ENCODE measurements at places on chromosomes 3 and 15. TPM values are rescaled to one million over a fixed set of nuclear protein-coding genes. Genes with fewer than 3 reads are reported as not detected.
A peak's percentile ranks its signal among the peaks of the same experiment; 100 is the strongest.

The IGSF10 gene
- 0.84 TPM for total RNA-seq

The PIF1 gene
- 1.7 TPM for total RNA-seq

The PRSS50 gene
- not detected for total RNA-seq

The FGD5 gene
- 2.6 TPM for total RNA-seq

The TP53BP1 gene
- 73.1 TPM for total RNA-seq

- DNase-seq = peak; percentile 93
Measured at GRCh38 chr3:11452885-11453847, 181.0 kb downstream of the ATG7 start.

DNA sequence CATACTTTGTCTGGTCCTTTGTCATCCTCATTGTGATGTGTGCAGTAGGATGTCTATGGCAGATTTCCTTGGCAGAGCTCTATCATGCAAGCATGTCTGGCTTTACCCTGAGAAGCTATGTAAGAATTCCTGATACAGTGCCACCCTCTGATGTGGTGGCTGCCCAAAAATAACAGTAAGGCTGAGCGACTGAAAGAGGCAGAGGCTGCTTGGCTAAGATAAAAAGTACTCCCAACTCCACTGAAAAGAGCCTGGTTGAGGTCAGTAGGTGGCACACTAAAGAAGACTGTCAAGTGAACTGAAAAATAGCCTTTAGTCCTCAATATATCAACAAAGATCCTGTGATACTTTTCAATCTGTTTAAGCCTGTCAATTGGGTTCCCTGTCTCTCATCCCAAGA, 31.7 kb downstream of the BTLA start:
- DNase-seq = no peak

- DNase-seq = peak; percentile 59
Measured at GRCh38 chr3:126389112-126389793, 5.5 kb upstream of the CFAP100 start.

- DNase-seq = no peak
Measured at GRCh38 chr3:18901571-18901970, 246.7 kb upstream of the KCNH8 start.

GRCh38 chr3:152621967-152622810, 212.7 kb upstream of the P2RY1 start:
- DNase-seq = no peak

DNA sequence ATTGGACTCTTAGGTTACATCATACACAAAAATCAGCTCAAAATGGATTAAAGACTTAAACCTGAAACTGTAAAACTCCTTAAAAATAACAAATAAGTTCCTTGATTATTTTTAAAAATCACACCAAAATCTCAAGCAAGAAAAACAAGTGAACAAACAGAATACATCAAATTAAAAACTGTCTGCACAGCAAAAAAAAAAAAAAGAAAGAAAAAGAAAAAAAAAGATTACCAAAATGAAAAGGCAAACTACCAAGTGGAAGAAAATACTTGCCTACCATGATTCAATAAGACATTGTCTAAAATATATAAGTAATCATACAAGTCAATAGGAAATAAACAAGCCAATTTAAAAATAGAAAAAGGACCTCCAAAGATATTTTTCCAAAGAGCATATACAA, 17.5 kb downstream of the OR5K4 start:
- DNase-seq = no peak

DNA sequence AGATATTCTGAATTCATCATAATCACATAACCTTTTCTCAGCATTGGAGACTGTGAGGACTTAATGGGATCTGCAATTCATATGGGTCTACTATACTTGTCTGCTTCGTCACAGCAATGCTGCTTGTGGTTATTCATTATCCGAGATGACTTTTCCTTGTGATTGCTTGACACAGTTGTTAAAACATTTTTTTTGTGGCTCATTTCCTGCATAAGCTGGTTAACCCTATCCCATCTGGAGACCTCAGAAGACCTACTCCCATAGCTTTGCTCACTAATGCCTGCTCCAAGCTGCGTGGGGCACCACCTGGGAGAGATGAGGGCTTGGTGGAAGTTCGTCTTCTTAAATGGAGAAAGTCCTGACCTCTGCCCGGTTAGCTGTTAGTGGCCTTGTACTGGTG, 360.8 kb downstream of the CHST2 start:
- DNase-seq = peak; percentile 60

- DNase-seq = no peak
Measured at GRCh38 chr3:5929027-5929426, 741.5 kb downstream of the EDEM1 start.

GRCh38 chr3:110650741-110651140, 420.9 kb upstream of the NECTIN3 start:
- DNase-seq = peak; percentile 32

Data from astrocyte (in vitro differentiated cells and primary cell).